RWPE2 (cell line): ENCODE measurements at places on chromosomes 4 and X.

DNA sequence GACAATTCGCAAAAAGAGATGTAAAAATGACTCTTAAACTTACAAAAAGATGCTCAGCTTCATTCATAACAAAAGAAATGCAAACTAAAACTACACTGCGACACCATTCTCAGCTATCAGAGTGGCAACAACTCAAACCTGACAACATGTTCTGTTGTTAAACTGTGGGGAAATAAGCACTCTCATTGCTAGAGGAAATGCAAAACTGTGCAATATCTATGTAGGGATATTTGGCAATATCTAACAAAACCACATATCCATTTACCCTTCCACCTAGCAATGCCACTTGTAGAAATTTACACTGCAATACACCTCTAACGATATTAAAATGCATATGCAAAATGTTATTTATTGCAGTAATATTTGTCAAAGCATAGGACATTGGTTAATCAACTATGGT, 78.3 kb upstream of the EGFL6 start:
- H3K4me1 ChIP-seq, result peaks cover 25% of the 10 kb centered on the region
- H3K4me3 ChIP-seq, result no peak overlapping the region
- DNase-seq, result no peak
- H3K27ac ChIP-seq, result no peak overlapping the region
- H3K27me3 ChIP-seq, result no peaks in the 10 kb centered on the region

DNA sequence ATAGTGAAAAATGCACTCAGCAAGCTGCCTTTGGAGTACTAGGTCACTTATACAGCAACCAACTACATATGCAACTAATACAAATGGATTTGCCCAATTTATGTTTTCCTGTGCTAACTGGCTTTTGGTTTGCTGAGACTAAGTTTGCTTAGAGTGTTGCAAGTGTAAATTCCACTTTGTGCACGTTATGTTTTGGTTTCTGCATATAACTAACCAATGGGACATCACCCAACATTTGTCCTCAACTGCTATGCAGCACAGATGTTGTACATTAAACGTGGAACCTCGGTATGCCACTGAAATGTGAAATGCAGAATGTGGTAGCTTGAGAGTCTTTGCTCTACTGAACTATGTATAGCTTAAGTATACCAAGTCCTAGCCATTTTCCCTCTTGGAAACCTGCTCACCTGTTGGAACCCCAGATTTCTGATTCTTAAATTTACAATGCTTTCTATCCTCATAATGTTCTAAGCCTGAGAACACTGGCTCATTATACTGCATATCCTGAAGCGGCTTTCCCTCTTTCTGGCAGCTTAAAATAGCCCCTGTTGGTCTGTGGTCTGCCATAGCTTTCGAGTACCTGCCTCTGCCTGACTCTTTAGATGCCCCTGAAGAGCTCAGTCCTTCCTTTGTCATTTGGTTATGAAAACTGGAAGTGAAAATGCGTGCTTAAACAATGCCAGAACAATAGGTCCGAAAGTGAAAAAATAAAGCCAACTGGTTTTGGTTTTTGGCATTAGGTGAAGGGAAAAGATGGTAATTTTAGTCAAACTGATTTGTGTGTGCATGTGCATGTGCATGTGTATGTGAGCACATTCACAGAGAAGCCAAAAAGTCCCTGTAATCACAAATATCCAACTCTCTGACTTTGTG, 158.0 kb downstream of the SH2D1A start:
- peaks cover 18% of the 10 kb centered on the region for H3K4me1 ChIP-seq
- DNase-seq, result no peak
- H3K27me3 ChIP-seq, result no peaks in the 10 kb centered on the region
- H3K27ac ChIP-seq, result no peak overlapping the region
- no peak overlapping the region for H3K4me3 ChIP-seq
- H3K36me3 ChIP-seq, result no peaks in the 10 kb centered on the region

- H3K4me3 ChIP-seq, result no peak overlapping the region
- H3K27me3 ChIP-seq, result no peaks in the 10 kb centered on the region
- H3K36me3 ChIP-seq, result no peaks in the 10 kb centered on the region
- no peak overlapping the region for H3K27ac ChIP-seq
These were observed 168.3 kb downstream of the ATOH1 start for GRCh38 chr4:93996895-93997294.

DNA sequence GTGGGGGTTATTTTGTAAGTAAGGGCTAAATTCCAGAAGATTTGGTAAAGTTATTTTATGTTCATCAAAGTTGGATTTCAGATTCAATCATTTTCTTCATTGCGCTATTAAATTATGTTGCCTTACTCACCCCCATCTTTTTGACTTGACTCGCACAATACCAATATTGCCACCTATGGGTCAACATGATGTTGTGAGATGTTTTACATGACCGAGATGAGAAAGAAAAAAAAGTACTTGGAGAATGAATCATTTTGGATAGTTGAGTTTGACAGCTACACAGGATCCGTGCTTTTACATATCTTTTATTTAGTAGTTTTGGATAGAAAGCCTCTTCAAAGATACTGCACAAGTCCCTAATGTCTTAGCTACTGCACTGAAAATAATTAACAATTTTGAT, 224.2 kb upstream of the EMCN start:
- H3K4me1 ChIP-seq, result peaks cover 16% of the 10 kb centered on the region
- H3K36me3 ChIP-seq, result no peaks in the 10 kb centered on the region
- no peaks in the 10 kb centered on the region for H3K27me3 ChIP-seq
- no peak for DNase-seq
- H3K27ac ChIP-seq, result no peak overlapping the region

- peaks cover 14% of the 10 kb centered on the region for H3K4me1 ChIP-seq
- no peak for DNase-seq
- H3K27me3 ChIP-seq, result no peaks in the 10 kb centered on the region
- no peak overlapping the region for H3K4me3 ChIP-seq
- H3K36me3 ChIP-seq, result peaks cover 31% of the 10 kb centered on the region
- no peak overlapping the region for H3K27ac ChIP-seq
These were observed 14.9 kb downstream of the TIFA start for GRCh38 chr4:112270640-112271421.
